NCI-H446 (cell line): ENCODE measurements at places on chromosomes 5 and 9.

GRCh38 chr5:156819537-156819936 lies 30.6 kb upstream of the PPP1R2B start:
- no peak for DNase-seq

- no peak for DNase-seq
Measured at GRCh38 chr9:87643107-87643650, 82.7 kb upstream of the CTSL start.

- no peak for DNase-seq
Measured at GRCh38 chr9:121368138-121368522, 1.9 kb downstream of the STOM start.

GRCh38 chr9:131671133-131671520 lies 68.7 kb downstream of the RAPGEF1 start:
- DNase-seq = no peak

DNA sequence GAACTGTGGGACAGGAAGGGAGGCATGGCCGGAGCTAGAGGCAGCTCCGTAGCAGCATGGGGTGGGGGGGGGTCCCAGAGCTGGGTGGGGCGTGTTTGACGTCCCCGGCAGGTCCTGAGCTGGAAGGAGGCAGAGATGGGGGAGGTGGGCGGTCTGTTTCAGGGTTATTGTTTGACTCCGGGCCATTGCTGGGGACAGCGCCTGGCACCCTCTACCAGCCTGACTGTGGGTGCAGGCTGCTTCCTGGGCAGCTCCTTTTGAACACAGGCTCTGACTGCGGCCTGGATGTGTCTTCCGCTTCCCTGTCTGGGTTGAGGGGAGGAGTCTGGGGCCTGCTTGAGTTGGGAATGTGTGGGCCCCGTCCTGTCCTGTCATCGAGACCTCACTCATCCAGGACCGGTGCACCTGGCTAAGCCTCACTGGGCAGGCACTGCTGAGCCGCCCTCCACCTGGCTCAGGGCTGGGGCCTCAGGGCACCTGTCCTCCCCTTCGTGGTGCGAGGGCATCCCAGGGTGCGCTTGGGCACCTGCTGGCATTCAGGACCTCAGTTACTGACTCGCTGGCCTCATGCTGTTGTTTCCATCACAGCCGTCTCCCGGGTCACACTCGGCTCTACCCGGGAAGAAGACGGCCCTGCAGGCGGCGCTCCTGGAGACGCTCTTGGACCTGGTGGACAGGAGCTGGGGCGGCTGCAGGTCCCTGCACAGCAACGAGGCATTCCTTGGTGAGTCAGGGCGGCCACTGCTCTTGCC lies 26.5 kb downstream of the CEP72 start:
- no peak for DNase-seq

DNA sequence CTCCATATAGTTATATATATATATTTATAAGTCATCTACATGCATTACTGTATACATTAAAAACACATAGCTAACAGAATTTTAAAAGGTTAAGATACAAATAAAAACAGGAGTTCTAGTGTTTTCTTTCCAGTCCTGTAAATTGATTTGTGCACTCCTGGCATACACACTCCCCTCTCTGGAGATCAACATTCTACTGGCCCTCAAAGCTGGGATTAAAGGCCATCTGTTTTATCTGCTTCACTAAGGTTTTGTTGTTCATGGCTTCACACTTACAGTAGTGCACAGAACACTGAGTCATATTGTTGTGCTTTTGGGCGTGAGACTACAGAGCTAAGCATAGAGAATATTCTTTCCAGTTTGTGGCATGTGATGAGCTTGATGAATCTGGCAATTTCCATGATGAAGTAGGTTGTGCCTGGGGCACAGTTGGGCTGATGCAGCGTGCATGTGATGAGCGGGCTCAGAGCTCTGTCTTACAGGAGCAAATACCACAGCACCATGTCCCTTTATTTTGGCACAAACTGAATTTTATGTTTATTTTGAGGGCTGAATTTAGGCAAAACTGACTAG lies 98.2 kb downstream of the TAF11L14 start:
- peak; percentile 34 for DNase-seq

- peak; percentile 14 for DNase-seq
Measured at GRCh38 chr5:142644640-142645361, 41.1 kb downstream of the FGF1 start.
